ENCODE measurements at places on chromosomes 5 and 9.

- DNase-seq = no peak
Observed at GRCh38 chr5:135851915-135852845, 17.7 kb downstream of the SLC25A48 start.

DNA sequence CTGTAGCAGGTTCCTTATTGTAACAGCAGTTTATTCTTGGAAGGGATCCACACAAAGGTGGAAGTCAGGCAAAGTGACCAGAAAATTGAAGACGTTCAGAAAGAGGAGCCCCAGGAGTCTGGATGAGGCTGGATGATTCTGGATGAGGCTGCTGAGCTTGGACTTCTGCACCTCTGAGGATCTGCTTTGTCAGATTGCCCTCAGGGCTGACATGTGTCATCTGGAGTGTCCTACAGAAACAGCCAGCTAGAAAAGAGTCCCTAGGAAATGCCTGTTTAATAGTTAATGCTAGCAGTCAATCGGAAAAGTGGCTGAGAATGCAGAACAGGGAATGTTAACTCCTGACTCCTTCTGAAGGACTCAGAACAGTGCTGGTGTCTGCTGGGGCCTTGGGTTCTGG, 236.4 kb downstream of the LRRC70 start:
- no peak for DNase-seq

- no peak for DNase-seq
Observed at GRCh38 chr9:129427149-129427548, 193.8 kb downstream of the C9orf50 start.

DNA sequence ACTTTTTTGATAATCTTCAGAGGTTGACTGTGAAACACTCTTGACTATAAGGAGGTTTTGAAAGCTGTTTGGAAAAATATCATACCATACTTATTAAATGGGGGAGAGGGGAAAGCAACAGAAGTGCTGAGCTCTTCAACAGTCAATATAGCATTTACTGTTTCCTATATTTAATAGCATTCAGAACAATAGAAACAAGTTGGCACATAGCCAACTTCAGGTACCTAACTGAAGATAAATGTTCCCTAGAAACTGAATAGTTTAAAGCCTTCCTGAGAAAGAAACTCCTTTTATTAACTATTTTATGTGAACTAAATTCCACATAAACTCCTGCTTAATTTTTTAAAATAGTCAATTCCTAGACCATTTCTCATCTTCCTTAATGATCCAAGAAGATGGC, 26.3 kb downstream of the SLC31A1 start:
- no peak for DNase-seq

GRCh38 chr9:2107906-2108451, 92.8 kb downstream of the SMARCA2 start:
- DNase-seq = no peak

Measured in RCC 7860 (cell line).